Stimulated activated CD4-positive, alpha-beta T cell treated with anti-CD3 and anti-CD28 coated beads, Interleukin-12 subunit alpha, Interleukin-12 subunit beta, amount 100 ng/mL, for 24 hours (primary cell): ENCODE measurements at places on chromosomes 1 and 21.

DNA sequence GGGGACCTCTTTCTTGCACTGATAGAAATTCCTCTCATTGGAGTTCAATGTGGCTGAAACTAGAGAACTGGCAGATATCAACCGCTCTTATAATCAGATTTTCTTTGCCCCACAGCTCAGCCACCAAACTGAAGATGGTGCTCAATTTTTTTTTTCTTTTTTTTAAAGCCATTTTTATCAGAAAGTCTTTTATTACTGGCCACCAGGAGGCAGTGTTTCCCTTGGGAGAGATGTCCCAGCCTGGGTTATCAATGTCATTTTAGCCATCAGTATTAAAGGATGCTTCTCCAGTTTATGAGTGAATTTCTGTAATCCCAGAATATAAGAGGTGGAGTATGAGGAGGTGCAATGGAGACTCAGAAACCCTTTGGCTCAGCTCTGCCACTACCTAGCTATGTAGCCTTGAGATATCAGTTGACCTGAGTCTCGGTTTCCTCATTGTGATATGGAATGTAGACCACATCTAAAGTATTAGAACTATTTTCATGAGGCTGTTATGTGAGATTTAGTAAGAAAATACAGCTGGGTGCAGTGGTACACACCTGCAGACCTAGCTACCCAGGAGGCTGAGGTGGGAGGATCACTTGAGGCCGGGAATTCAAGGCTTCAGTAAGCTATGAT lies 27.6 kb downstream of the CD244 start:
- no peak for DNase-seq

GRCh38 chr1:166083887-166084286 lies 82.9 kb downstream of the FAM78B start:
- DNase-seq, result no peak

DNA sequence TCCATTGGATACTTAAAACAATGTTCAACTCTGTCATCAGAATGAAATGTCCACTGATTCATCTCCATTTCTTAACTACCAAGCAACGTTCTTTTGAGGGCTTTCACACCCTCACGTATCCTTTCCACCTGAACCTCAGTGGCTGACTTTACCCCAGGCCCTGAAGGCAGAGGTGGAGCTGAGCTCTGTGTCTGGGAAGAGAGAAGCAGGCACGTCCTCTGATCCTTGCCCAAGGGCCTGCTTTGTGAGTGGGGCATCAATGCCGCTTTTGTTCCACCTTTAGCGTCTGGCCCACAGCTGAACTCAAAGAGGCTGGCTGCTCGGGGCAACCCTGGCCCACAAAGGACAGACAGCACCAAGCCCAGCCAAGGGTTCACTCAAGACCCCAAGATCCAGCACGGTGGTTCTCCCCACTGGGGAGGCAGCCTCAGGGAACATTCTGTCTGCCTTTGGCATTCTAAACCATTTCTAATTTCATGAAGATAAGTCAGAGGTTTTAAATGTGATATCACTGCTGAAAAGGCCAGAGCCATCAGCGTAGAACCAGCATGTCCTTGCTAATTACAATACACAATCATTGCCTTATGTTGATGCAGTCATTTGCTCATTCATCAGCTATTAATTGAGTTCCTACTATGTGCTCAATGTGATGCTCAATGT lies 126.0 kb upstream of the UBE2U start:
- DNase-seq, result no peak

- DNase-seq, result no peak
These were observed 167.7 kb downstream of the SIPA1L2 start for GRCh38 chr1:232462213-232462612.

DNA sequence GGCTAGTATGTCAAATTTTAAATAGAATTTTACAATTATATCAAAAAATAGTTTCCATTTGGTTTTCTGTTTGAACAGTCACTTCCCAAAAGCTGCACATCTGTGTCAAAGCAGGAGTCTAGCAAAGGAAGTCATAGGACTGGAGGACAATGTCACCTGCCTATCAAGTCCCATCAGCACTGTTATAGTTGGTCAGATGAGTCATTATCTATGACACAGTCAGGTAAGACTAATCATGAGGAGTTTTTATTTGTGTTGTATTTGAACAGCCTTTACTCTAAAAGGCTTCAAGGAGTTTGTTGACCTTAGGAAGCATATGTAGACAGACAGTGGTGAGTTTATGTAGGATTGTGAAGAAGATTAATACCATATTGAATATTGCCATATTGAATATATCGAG lies 74.2 kb upstream of the QSOX1 start:
- no peak for DNase-seq

DNA sequence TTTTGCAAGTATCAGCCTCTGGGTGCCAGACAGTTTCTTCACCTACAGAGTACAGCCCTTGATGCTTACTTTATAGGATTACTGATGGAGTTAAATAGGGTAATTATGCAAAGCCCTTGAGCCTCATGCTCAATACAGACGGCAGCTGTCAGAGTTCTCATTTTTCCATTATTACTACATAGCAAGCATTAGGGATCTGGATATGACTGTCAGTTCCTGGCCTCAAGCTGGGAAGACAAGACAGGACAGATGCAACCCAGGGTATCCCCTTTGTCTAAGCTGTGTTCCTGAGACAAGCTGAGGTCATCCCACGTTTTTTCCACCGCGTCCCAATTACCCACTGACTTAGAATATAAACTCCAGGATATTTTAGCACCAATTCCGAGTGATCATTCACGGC lies 94.4 kb downstream of the SLC35F3 start:
- no peak for DNase-seq

DNA sequence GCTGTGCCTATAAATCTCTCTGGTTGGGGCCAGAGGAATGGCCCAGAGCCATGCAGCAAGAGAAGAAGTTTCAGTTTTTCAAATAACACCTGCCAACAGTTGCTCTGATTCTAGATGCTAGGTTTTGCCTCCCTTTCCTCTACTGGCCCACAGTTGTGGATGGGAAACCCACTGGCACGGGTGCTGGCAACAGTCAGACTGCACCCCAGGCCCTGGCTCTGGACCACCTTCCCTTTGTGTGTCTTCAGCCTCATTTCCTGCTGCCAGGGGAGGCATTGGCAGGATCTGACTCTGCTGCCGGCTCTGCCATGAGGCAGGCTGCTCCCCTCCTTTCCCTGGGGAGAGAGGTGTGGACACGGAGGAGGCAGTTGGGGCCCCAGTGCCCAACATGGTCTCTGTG lies 142.0 kb downstream of the IGSF21 start:
- DNase-seq, result no peak

GRCh38 chr1:31423418-31423947 lies 10.5 kb downstream of the SERINC2 start:
- DNase-seq, result no peak

GRCh38 chr21:46171585-46171984 lies 12.7 kb downstream of the SPATC1L start:
- DNase-seq, result no peak

- DNase-seq, result no peak
These were observed 58.1 kb upstream of the ANGPTL1 start for GRCh38 chr1:178928976-178929375.
